ENCODE measurements at places on chromosomes 3 and 15.

DNA sequence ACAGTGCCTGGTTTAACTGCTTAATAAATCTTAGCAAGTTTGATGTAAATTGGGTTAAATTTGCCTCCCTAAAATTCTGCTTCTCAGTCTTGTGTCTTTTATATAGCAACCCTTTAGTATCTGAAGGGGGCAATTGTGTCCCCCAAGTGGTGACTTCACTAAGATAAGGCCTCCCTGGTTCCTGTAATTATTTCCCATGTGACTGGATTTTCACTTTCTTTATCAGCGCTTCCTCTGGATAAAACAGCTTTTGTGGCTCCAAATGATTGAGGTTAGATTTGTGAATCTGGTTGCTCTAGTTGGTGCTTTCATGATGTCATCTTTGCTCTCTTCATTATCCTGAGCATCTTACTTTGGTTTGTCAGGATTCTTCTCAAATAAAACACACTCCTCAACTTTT lies 334.3 kb upstream of the CTDSPL start:
- DNase-seq = peak; percentile 13

- DNase-seq = no peak
These were observed 67.9 kb upstream of the C3orf80 start for GRCh38 chr3:160157321-160157720.

- no peak for DNase-seq
These were observed 110.2 kb downstream of the TPRA1 start for GRCh38 chr3:127480196-127480954.

DNA sequence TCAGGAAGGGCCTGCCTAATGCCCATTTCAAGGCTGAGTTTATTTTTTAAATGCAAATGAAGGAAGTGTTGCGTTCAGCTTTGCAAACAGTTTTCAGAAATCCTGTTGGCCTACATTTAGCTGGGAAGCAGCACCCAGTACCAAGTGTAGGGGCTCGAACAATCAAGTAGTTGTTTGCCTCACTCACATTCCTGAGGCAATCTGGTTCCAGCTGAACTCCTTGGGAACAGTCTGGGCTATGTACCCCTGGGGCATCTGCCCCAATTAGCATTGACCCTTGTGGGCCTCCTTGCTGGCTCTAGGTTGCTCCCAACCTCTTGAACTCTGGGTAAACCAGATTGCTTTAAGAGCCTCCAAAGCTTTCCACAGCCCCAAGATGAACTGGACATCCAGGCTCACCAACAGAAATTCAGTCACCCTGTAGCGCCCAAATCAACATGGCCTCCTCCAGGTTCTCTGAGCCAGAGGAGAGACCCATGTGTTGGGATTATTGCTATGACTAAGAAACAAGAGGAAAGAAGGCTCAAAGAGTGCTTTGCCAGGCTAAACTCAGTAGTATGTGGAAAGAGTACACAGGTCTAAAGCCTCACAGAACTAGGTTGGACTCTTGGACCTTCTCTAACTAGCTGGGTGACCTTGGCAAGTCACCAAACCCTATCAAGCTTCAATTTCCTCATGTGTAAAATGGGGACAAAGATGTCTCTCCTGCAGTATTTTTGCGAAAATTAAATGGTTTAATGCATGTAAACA lies 532.7 kb downstream of the SOX2 start:
- peak; percentile 62 for DNase-seq

DNA sequence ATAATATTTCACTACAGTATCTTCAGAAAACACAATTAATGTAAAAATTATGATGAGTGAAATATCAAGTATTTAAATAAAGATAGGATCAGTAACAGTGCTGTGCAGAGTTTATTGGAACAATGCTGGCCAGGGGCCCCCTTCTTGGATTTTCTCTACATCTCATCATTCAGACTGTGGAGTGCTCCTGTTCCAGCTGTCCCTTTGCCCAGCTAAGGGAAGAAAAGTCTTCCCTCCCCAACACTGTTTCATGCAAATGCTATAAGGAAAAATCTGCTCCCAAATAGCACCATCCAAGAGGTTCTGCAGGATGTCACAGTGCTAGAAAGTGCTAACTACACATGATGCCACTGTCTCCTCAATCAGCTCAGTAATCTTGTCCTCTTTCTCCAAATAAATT lies 64.5 kb downstream of the RPL39L start:
- DNase-seq = no peak

Data from COLO829 (cell line).